Stimulated activated CD4-positive, alpha-beta T cell treated with anti-CD3 and anti-CD28 coated beads, Interleukin-12 subunit alpha, Interleukin-12 subunit beta, amount 100 ng/mL, for 24 hours (primary cell): ENCODE measurements at places on chromosomes 7 and 10.

- no peak for DNase-seq
Observed at GRCh38 chr10:43317422-43317821, 50.6 kb upstream of the RASGEF1A start.

DNA sequence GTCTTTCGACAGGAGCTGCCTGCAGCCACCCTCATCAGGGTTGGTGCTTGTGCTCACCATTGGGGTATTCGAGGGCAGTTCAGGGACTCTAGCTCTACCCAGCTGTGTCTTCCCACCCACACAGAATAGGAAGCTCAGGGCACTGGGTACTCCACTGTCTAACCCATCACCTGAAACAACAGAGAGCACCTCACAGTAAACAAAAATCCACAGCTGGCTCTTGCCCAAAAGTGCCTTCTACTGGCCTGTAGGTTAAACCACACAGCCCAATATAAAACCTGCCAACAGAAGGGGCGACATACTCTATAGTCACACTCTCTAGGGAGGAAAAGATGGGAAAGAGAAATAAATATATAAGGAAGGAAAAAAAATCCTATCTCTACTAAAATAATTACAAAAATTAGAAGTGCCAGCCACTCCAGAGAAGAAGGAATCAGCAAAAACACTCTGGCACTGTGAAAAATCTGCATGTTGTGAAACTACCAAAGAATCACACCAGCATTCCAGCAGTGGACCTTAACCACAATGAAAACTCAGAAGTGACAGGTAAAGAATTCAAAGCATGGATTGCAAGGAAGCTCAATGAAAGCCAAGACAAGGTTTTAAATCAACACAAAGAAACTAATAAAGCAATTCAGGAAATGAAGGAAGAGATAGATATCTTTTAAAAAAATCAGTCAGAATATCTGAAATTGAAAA is 110.0 kb downstream of the HGF start:
- DNase-seq, result no peak

DNA sequence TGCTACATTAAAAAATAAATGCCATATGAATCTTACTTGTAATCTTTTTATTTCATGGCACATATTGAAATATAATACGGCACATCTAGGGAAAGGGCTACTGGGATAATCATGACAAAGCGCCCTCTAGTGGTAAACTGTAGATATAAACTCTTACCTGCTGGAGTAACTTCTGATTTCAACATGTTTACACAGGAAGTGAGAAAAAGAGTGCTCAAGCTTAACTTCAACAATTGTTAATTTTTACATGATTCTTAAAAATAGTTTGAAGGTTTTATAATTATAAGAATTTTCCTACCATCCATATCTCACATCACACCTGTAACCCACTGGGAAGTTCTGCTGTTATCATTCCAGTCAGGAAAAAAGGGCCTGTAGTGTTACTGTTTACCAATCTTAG is 2.0 kb upstream of the HEPACAM2 start:
- DNase-seq, result no peak

GRCh38 chr7:49483142-49483541 is 290.3 kb upstream of the VWC2 start:
- no peak for DNase-seq

GRCh38 chr10:132283604-132284382 is 24.0 kb downstream of the STK32C start:
- DNase-seq, result no peak

- peak; percentile 48 for DNase-seq
Observed at GRCh38 chr7:100896732-100897608, 1.3 kb upstream of the ACHE start.

DNA sequence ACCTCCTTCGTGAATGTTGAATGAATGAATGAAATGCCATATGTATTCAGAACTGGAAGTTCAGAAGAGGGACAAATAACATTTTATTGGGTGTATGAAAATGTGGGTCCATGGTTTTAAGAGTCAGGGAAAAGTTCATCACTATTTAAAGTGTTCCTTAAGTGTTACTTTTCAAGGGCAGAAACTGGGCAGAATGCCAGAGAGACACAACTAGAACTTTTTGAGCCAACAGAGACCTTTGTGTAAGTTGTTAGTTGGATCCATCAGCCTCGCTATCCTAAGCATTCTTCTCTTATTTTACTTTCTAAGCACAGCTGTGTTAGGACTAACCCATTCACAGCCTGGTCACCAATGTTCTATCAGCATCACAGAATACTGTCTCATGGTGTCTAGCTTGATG is 13.6 kb upstream of the TAF3 start:
- DNase-seq, result no peak

DNA sequence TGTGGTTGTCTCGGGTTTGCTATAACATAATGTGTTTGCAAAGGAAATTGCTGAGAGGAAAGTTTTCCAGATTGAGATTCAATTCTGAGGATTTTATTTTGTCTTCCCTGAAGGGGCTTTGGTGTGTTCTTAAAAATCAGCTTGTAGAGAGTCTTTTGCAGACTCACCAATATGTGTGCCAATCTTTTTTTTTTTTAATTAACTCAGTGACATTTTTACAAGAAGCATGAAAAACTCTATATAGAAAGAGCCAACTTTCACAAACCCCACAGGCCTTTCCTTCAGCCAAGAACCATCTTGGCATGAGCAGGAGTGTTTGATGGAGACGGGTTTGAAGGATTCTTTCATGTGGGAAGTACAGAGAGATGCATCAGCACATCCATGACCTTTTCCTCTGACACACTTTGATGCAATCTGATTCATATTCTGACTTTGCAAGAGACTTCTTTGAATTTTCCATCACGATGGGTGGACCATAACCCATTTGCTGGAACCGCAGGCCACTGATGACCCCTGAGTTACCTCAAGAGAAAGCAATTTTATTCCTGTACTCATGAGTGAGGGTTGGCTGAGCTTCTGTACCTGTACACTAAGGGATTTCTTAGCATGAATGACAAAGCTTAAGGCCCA is 892.6 kb downstream of the XPNPEP1 start:
- DNase-seq, result no peak

- DNase-seq, result no peak
Observed at GRCh38 chr10:27741173-27742091, 4.2 kb downstream of the MKX start.

- no peak for DNase-seq
Observed at GRCh38 chr7:131950758-131951157, 394.3 kb upstream of the PODXL start.

- no peak for DNase-seq
Observed at GRCh38 chr10:119384127-119384526, 158.4 kb downstream of the RGS10 start.

DNA sequence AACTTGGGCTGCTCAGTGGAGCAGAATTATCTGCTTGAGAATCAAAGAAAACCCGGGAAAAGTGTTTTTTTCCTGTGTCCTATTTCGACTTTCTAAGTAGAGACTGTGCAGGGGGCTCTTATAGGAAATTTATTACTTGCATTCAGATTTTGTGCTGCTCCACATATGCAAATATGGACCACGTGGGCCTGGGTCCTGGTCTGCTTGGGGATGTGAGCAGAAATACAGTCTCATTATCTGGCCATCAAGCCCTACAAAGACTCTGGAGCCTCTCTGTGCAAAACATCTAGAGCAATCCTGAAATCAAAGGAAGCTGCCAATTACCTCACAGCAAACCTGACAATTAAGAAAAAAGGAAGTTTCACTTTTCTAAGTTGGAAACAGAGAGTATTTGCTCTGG is 216.9 kb downstream of the LRMDA start:
- no peak for DNase-seq

DNA sequence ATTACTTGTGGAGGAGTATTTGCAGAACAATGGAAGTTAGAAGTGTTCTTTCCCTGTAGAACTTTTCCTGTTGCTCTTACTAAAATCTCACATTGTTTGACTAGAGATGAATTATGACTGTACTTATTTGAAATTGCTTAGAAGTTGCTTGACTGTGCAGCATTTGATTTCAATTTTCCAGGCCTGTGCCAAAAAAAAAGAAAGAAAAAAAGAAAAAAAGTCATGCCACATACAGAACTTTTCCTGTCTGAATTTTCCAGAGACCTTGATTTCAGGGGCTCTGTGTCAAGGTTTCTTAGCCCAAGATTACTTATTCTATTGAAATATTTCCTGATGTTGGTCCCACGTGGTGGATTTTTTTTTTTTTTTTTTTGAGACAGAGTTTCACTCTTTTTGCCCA is 3.5 kb upstream of the FAM171A1 start:
- no peak for DNase-seq

DNA sequence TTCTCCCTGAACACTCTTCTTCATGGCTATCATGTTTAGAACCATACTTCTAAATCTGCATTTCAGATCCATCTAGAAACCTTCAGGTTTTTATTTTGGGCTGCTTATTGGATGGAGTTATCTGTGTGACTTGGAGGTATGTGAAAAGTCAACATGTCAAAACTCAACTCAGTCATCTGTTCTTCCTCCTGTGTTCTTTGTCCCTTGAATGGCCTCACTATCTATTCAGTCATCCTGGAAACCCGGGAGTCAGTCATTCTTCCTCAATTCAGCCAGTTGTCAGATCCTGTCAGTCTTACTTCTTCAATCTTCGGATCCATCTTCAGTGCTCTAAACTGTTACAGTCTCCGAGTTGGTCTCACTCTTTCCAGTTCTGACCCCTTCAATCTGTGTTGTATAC is 52.2 kb downstream of the VKORC1L1 start:
- no peak for DNase-seq

GRCh38 chr7:151754142-151754590 is 122.7 kb downstream of the PRKAG2 start:
- DNase-seq, result no peak

DNA sequence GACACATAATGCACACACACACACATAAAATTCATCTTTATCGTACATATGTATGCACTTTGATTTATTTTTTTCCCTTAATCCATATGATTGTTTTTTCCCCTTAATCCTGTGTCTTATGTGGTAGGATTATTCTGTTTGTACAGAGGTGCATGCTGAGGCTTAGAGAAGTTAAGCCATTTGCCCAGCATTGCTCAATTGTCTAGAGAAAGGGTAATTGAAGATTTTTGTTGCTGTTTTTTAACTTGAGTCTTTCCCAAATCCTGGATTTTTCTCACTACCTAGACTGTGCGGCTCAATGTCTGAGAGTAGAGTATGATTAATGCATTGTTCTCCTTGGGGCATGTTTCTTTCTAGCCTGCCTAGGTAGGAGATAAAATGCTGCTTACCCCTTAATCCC is 35.0 kb downstream of the WBP1L start:
- DNase-seq, result no peak

DNA sequence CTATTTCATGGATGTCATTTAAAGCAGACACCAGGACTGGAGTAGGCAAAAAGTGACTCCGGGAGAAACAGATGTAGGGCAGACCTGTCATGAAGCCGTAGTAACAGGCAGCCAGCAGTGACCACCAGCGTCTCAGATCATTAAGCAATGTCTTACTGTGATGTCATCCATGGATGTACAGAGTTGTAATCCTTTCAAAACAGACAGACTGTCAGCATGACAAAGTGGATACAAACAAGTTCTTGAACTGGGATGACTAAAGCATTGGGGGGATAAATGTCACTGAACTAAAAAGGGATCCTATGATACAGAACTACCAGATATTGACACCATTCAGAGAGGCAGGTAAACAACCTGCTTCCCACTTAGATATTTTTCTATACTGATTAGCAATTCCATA is 675.5 kb downstream of the PARD3 start:
- no peak for DNase-seq

DNA sequence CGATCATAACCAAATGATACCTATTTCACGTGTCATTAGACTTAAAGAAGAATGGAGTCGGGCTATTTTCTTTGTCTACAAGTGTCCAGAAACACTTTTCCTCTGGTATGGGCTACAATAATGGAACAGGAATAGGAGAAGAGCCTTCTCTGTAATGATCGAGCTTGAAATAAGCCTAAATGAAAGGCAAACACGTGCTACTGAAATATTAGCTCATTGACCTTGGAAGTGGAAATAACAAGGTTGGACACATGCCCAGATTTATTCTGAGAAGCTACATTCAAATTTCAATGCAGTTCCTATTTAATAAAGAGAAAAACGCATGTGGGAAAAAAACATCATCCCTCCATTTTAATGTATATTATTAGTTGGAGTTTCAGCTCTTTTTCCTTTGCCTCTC is 254.7 kb upstream of the PTER start:
- DNase-seq, result no peak

DNA sequence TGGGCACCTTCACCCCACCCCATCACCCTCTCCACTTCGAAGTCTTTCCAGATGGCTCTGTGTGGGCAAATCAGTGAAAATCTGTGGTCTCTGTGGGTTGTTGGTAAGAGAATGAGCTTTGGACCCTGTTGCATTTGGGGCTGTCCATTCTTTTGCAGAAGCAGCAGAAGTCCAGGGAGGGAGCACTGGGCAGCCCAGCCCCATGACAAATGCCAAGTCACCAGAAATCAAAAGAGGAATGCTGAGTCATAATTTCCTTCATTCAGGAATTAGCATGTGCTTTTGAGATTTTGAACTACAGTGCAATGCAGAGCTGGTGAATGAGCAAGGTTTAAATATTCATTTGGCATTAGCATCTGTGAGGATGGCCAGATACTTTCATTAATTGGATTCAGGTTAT is 556.2 kb downstream of the LRMDA start:
- no peak for DNase-seq

DNA sequence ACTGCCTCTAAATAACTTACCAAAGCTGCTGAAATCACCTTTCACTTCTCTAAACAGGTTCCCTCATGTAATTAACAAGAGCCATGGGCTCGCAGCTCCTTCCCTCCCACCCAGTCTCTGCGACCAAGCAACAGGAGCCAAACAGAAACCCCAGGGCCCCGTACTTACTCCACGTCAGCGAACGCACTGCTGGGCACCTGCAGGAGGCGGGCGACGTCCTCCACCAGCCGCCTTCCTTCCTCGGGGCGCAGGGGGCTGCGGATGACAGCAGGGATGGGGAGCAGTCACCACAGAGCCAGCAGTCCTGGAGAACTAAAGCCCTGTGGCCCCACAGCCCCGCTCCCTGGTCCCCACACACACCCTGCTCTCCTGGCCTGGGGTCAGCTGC is 477.0 kb downstream of the PTPRN2 start:
- no peak for DNase-seq

DNA sequence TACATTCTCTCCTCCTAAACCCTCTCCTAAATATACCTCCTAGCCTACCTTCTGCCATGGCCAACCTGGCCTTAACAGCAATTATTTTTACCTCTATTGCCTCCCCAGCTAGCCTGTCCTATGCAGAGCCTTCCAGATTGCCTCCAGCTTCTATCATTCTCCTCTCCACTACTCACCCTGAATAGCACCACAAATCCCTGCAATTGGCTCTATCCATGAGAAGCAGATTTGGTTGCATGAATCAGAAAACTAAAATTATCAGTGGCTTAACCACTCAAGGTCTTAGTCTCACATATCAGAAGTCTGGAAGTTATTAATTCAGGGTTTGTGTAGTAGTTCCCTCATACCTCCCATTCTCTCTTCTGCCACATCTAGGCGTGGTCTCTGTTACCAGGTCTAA is 120.3 kb upstream of the CACUL1 start:
- no peak for DNase-seq

- peak; percentile 25 for DNase-seq
Observed at GRCh38 chr10:28291881-28292297, 11.0 kb downstream of the MPP7 start.

- DNase-seq, result no peak
Observed at GRCh38 chr7:81621893-81622292, 148.0 kb downstream of the HGF start.

- DNase-seq, result no peak
Observed at GRCh38 chr7:84677117-84677732, 482.6 kb upstream of the SEMA3A start.

- DNase-seq, result no peak
Observed at GRCh38 chr7:12157517-12157916, 53.6 kb upstream of the TMEM106B start.
